Esophagus muscularis mucosa (tissue), 4 donors: ENCODE measurements at places on chromosomes 1 and 21. TPM values are rescaled to one million over a fixed set of nuclear protein-coding genes. Genes with fewer than 3 reads are reported as not detected.

DNA sequence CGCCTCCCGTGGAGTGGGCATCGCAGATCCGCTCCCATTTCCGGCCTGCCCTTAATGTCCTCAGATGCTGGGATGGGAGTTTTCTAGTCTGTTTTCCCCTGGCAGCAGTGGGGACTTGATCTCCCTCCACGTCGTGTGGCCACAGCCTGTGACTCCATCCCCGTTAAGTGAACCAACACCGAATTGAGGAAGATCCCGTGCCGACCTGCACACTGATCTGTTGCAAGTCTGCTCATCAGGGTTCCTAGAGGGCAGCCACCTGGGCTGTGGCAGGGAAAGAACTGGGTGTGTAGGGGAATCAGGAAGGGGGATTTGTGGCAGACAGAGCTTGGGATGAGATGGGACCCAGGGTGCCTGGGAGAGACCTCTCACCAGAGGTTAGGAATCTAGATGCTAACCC lies 23.3 kb upstream of the CDK18 start:
- H3K36me3 ChIP-seq, result no peaks in the 10 kb centered on the region
- no peak for DNase-seq
- H3K27ac ChIP-seq, result no peak overlapping the region
- peaks cover 9% of the 10 kb centered on the region for H3K4me1 ChIP-seq

PEAR1 gene
- 12.6 TPM for total RNA-seq

CRABP2 gene
- total RNA-seq, result 1.2 TPM

NKAIN1 gene
- total RNA-seq, result not detected

FHL3 gene
- 44.3 TPM for total RNA-seq

DNA sequence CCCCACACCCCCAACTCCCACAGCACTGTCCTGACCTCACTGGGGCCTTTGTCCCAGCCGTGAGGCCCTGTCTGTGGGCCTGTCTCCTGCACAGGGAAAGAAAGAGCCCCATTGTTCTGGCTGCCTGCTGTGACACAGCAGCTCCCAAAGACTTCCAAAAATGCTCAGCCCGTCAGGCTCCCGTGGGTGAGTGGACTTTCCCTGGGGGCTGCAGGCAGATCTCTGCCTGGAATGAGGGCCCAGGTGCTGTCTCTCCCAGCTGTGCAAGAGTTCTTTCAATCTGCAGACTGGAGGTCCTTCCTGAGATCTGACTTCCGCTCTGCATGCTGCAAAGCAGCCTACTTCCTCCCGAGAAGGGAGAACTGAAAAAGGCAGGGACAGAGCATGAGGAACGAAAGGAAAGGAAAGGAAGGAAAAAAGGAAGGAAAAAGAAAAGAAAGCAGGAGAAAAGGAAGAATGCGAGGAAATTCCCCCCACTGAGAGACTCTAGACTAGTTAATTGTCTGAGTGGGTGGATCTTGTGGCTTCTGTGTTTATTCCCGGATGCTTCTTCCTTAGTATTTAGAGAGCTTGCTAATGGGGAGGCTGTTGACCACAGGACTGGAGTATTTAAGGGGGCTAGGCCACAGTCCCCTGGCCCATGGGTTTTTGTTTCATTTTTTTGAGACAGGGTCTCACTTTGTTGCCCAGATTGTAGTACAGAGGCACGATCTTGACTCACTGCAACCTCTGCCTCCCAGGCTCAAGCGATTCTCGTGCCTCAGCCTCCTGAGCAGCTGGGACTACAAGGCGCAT lies 15.0 kb downstream of the NES start:
- no peak overlapping the region for H3K4me3 ChIP-seq
- peak overlapping the region; percentile 85 for H3K27ac ChIP-seq
- H3K36me3 ChIP-seq, result no peaks in the 10 kb centered on the region

HAO2 gene
- not detected for total RNA-seq

DNA sequence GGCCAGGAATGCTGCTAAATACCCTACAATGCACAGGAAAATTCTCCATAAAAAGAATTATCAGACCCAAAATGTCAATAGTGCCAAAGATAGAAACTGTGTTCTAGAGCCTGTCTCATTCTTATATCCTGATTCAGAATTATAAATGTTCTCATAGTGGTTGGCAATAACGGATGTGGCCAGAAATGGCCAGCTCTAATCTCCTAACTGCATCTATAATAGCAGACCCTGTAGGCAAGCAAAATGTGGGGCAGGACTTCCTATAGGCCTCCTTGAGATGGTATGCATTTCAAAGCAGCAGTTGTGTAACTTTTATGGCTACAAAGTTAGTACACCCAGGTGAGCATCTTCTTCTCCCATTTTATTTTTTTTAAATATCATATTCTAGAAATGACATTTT lies 95.9 kb upstream of the SGIP1 start:
- no peak overlapping the region for H3K4me3 ChIP-seq
- H3K4me1 ChIP-seq, result no peaks in the 10 kb centered on the region
- no peaks in the 10 kb centered on the region for H3K36me3 ChIP-seq
- no peaks in the 10 kb centered on the region for H3K27me3 ChIP-seq
- H3K27ac ChIP-seq, result no peak overlapping the region
